Type B pancreatic cell (in vitro differentiated cells): ENCODE measurements at places on chromosomes 7 and 10.

DNA sequence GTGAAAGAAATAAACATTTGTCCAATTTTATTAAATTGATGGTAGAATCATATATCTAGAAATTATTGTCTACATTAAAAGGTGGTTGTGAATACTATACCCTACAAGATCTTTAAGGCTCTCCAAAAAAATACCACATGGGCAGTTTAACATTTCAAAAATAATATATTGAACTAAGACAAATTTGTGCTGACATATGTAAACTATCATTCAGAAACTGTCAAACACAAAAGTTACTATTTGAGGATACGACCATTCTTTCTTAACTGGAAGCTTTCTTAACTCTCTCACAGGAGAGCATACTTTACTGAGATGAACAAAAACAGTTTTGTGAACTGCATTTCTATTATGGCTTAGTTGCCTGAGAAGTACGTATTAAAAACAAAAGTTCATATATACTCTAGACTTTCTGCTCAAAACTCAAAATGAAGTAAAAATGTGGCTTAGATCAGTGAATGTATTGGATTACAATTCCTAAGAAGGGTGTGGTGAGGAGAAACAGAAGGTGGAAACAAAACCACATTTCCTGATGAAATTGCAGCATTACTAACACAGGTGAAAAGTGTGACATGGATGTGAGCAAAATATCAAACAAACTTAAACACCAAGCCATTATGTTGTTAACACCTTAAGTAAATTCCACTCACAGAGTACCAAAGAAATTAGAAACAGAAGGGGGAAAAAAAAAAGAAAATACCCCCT lies 138.5 kb downstream of the SEMA3A start:
- DNase-seq, result no peak

- DNase-seq, result no peak
Observed at GRCh38 chr10:103666087-103666761, 172.7 kb downstream of the NEURL1 start.

DNA sequence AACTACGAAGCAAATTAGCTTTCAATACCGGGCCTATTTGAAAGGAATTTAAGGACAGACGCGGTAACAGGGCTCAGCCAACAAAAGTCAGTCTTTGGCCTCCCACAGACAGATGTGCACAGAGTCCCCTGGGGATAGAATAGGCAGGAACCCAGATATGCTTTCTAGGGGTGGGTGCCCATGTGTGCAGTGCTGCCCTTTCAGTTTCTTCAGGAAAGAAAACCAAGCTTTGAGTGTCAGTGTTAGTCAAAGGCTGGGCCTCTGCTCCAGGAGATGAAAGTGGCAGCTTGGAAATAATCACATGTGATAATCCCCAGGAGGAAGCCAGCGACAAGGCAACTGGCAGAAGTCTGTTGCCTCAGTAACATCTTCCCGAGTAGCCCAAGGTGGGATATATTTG lies 43.8 kb upstream of the CSTF2T start:
- no peak for DNase-seq

DNA sequence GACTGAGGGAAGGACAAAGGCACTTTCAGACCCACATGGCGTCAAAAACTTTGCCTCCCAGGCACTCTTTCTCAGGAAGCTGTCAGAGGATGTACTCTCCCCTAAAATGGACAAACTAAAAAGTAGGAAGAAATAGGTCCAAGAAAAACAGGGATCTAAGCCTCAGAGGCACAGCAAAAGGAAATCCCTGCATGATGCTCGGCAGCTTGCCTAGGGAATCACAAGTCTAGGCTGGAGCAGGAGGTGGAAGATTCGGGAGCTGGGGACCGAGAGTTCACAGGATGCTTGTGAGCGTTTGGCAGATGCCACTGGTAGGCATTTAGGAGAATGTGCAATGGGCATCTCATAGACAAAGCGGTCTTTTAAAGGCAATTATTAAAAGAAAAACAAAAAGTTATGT lies 60.8 kb downstream of the ATXN7L1 start:
- no peak for DNase-seq

GRCh38 chr7:74454021-74454924 lies 567 bp downstream of the GTF2IRD1 start:
- DNase-seq, result no peak

- no peak for DNase-seq
Observed at GRCh38 chr10:88064608-88065382, 201.4 kb downstream of the PTEN start.

- DNase-seq, result no peak
Observed at GRCh38 chr10:33494694-33495265, 160.3 kb upstream of the NRP1 start.

DNA sequence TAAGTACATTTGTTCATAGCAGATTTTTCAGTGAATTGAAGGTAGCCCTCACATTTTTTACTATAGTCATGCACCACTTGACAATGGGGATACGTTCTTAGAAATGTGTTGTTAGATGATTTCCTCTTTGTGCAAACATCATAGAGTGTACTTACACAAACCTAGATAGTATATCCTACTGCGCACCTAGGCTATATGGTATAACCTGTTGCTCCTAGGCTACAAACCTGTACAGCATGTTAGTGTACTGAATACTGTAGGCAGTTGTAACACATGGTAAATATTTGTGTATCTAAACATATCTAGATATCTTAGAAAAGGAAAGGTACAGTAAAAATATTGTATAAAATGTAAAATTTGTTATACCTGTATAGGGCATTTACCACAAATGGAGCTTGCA lies 41.2 kb downstream of the TAX1BP1 start:
- no peak for DNase-seq

DNA sequence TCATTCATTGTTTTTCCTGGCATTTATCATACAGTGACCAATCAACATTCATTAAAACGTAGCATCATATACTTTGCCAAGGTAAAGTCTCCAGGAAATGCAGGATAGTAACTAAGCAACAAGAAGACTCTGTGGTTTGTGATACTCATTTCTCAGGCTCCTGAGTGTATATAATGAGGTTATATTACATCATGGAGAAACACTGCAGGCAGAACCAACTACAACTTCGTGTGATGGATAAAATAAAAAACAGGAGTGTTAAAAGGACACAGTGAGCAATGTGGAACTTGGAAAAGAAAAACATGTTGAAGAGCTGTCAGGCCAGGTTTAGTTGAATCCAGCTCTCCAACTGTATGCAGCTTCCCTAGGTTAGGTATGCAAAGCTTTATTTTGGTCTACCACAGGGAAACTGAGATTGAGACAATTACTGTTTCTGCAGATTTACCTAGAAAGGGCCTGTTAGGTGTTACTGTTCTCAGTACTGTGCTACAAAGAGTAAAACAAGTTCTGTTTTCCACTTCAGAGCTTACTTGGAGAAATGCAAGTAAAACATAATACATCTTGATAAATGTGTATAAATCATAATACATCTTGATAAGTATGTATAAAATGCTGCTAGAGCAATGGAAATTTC lies 7.8 kb upstream of the CCNY start:
- no peak for DNase-seq

DNA sequence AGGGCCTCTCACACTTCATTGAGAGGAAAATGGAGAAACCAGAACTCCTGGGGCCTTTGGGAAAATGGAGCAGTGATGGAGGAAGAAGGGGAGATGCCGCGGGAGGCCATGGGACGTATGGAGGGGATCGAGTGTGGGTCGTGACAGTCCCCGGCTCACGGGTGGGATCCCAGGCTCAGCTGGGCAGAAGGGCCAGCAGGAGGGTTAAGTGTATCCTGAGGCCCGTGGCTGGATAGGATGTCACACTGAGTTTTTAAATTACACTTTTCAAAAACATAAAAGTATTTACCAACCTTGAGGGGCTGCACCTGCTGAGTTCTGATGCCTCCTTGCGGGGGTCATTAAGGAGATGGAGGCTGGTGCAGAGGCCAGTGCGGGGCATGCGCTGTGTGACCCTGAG lies 28.0 kb upstream of the PSMG3 start:
- DNase-seq, result no peak

DNA sequence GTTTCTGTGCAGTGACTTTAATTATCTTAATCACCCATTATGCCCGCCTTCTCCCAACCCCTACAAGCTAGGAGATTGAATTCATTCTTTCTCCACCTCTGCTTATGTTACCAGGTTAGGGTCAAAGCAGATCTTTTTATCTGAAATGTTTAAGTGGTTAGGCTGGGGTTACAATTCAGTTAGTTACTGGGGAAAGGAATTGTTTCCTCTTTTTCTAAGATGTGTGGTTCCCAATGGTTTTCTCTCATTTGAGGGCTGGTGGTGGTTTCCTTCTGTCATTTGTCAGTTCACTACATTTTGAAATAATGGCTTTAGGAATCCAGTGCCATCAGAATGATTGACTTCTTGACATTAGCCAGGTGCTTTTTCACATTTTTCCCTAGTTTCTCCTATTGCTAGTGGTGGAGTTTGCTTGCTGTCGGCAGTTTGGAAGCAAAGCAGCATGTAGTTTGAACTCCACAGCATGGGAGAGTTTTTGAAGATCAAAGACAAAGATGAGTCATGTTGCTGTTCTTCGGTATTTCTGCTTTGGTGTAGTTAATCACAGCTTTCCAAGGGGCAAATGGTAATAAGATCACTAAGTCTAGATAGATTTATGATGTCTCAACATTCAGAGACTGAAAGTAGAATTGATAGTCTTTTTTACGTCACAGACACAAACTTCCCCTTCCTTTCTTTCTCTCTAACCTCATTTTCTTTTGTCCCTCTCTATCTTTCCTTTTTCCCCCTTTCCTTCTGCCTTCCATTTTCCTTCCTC lies 168.2 kb downstream of the SND1 start:
- no peak for DNase-seq

- DNase-seq, result no peak
Observed at GRCh38 chr7:14639329-14639728, 263.2 kb downstream of the DGKB start.

GRCh38 chr10:121735263-121735662 lies 137.0 kb upstream of the FGFR2 start:
- DNase-seq, result no peak

DNA sequence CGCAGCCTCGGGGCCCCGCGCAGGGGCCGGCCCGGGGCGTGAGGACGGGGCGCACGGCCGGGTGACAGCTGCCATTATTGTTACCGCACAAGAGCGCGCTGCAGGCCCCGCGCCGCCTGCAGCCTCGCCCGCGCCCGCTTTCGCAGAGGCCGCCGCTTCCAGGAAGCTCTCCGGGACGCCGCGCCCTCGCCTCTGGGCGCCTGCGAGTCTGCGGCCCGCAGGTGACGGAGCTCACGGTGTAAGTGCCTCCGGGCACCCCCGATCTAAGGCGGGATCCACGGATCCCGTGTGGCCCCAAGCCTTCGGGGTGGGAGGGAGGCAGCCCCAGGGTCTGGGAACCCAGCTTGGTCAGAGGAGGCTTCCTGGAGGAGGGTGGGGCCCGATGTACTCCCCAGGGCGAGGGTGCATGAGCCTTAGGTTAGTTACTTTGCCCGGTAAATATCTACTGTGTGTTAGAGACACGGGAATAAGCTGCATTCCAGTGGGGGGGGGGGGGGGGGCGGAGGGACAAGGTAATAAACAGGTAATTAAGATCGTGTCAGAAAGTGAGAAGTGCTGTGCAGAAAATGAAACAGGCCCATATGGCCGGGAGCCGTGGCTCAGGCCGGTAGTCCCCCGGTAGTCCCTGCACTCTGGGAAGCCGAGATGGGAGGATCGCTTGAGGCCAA lies 638 bp downstream of the IQCE start:
- no peak for DNase-seq

- DNase-seq, result no peak
Observed at GRCh38 chr7:49346195-49346899, 422.0 kb downstream of the CDC14C start.

DNA sequence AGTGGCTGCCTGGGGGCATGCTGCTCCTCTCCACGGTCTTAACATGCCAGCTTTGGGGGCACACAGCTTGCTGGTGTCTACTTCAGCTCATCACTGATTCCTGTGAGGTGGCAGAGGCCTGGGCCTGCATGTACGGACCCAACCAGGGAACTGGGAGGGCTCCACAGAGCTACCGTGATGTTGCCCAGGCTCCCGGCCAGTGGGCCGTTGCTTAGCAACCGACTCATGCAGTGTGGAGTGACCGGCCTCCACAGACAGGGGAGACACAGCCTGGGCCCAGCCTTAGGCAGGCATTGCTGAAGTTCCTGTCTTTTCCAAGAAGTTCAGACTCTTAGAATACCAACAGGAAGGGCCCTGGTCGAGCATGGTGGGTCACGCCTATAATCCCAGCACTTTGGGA lies 25.8 kb upstream of the SH2B2 start:
- no peak for DNase-seq

GRCh38 chr7:143410521-143411004 lies 1.9 kb upstream of the EPHA1 start:
- no peak for DNase-seq

- no peak for DNase-seq
Observed at GRCh38 chr7:63789378-63790176, 209.1 kb upstream of the ZNF722 start.

DNA sequence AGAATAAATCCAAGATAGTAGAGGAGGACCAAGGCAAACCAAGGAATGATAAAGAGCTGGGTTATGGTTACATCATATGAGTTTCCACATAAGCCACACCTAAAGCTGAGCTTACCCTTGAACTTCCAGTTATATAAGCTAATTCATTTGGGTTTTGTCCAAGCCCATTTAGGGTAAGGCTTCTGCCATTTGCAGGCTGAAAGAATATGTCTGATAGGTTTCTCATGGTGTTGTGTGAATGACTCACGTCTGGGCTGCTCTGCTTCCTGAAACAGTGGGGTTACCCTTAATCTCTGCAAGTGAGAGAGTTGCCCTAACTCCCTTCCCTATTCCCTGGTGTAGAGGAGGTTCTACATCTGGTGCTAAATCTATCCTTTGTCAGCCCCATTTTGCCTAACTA lies 60.8 kb downstream of the PTTG1IP2 start:
- DNase-seq, result no peak

GRCh38 chr10:25824050-25824449 lies 110.0 kb upstream of the MYO3A start:
- DNase-seq, result no peak

GRCh38 chr10:33666686-33667480 lies 332.4 kb upstream of the NRP1 start:
- DNase-seq, result no peak
